ACHN (cell line): ENCODE measurements at places on chromosomes 16 and 17.

GRCh38 chr16:14559809-14560241 is 70.2 kb downstream of the PARN start:
- no peak for DNase-seq

DNA sequence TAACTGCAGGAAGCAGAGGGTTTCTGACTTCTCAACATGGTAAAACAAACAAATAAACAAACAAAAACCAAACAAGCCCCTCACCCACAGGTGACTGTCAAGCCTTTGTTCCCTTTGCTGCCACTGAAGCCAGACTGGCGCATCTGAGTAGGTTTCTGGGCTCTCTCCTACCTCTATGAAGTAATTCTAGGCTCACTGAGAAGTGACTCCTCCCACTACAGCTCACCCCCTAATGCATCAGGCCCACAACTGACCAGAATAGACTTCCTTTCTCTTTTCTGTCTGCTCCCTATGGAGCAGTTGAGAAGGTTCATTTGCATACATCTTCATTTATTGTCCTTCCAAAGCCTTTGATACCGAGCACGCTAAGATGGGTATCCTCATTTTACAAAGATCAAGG is 77.0 kb upstream of the CCL2 start:
- DNase-seq = no peak

DNA sequence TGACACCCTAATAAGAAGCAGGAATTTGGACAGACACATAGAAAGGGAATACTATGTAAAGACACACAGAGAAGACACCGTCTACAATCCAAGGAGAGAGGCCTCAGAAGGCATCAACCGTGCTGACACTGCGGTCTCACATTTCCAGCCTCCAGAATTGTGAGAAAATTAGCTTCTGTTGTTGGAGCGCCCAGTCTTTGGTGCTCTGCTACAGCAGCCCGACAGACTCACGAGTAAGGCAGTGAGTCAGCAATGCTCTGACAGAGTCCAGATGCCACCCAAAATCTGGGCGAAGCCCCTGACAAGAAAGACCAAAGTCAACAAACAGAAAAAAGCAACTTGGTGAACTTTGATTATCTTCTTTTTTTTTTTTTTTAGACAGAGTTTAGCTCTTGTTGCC is 32.5 kb upstream of the RAI1 start:
- no peak for DNase-seq

DNA sequence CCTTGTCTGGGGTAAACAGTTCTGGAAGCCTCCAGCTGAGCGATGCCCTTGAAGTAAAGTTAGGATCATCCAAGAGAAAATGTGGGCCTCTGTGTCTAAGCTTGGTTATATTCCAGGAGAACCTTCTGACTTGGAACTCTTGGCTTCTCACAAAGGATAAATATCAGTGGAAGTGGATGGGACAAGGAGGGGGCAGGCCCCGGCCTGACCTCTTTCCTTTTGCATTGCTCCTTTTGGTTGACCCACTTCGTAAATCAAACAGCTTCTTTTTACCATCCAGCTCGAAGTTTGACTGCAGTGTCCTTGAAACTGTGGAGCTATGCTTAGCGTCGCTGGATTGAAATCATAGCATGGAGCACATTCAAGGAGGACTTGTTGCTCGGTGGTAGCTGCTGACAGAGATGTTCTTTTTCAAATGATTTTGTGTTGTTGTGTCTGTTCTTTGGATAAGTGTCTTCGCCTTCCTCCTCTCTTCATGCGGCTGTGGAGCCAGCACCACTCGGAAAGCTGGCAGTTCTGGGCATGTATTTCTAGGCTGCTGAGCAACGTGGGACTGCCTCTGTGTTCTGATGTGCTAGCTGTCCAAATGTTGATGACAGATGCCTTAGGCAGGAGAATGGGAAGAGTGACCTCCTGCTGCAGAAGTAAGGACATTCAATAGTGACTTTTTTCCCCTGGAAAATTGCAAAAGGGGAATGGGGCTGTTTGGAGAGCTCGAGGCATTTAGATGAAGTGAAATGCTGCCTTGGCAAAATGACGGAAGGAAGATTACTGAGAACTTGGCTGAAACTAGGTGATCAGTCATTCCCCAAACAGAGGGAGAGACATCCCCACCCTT is 4.5 kb downstream of the MINK1 start:
- no peak for DNase-seq

GRCh38 chr17:5500589-5501391 is 14.4 kb downstream of the MIS12 start:
- DNase-seq = peak; percentile 85

DNA sequence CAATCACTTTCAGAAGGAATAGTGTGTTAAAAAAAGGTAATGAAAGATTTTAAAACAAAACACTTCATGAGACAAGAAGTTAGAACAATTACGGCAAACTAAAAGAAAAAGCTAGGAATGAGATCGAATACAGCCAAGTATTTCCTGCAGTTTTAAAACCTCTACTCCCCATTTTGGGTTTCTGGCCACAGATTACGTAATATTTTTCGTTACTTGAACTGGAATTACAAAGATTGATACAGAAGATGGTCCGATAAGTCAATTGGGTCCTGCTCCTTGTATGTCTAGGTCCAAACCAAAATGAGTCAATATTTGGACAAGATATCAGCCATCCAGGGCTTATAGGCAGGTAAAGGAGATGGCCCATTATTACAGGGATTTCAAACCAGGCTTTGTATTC is 52.2 kb downstream of the SIAH1 start:
- no peak for DNase-seq

- no peak for DNase-seq
These were observed 177.9 kb downstream of the SPECC1 start for GRCh38 chr17:20187049-20187448.

DNA sequence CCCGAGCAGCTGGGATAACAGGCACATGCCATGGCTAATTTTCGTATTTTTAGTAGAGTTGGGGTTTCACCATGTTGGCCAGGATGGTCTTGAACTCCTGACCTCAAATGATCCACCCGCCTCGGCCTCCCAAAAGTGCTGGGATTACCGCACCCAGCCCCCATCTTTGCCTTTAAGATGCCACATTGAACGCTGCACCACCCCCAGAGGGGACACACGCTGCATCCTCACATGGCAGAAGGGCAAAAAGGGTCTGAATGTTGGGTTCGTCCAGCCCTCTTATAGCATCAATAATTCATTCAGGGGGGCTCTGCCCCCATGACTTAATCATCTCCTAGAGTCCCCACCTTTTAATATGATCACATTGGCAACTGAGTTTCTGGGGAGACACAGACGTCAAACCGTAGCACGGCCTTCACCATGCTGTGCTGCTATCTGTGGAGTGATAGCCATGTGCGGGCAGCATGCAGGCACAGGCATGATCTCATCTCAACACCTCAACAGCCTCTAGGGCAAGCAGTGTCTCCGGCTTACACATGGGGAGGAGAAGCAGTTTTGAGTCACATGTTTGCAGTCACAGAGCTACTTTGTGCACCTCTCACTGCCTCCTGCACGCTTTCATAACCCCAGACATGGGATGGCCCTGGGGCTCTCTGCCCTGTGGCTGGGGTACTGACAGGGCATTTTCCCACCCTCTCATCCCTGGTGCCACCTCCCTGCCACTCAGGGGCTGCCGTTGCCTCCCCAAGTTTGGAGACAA is 30.0 kb downstream of the IL21R start:
- no peak for DNase-seq

GRCh38 chr17:31524926-31525800 is 133.7 kb downstream of the RAB11FIP4 start:
- peak; percentile 80 for DNase-seq
